ENCODE measurements at places on chromosomes 7 and 10. TPM values are rescaled to one million over a fixed set of nuclear protein-coding genes. Genes with fewer than 3 reads are reported as not detected.

Gene NEUROG3
- 2.8 TPM for total RNA-seq

Gene BMPER
- 2.3 TPM for total RNA-seq

Gene PDZD7
- total RNA-seq = 0.14 TPM

Gene HPSE2
- 1.1 TPM for total RNA-seq

Gene DYDC1
- total RNA-seq = not detected

Gene CYP17A1
- 1.3 TPM for total RNA-seq

Gene PRRT4
- 2.2 TPM for total RNA-seq

Gene HOXA4
- total RNA-seq = 6.1 TPM

Gene SRGN
- 227 TPM for total RNA-seq

Gene MUC3A
- total RNA-seq = 0.49 TPM

Gene ANXA8
- not detected for total RNA-seq

Gene GIMAP1
- 4.2 TPM for total RNA-seq

Gene NME8
- total RNA-seq = not detected

Gene CALML3
- not detected for total RNA-seq

Gene LRRC18
- total RNA-seq = not detected

Gene GIMAP6
- 20.3 TPM for total RNA-seq

Gene TSPAN33
- 6.3 TPM for total RNA-seq

Gene NKX2-3
- 0.42 TPM for total RNA-seq

Gene CROT
- total RNA-seq = 11.3 TPM

Gene CPVL
- 22.9 TPM for total RNA-seq

Gene WIPF3
- total RNA-seq = 2.4 TPM

Gene STK31
- 0.92 TPM for total RNA-seq

Gene SMKR1
- not detected for total RNA-seq

Gene MYO3A
- total RNA-seq = under 0.01 TPM

Gene NXPH1
- total RNA-seq = not detected
